Liver (tissue), 10 donors: ENCODE measurements at places on chromosomes 4 and X. TPM values are rescaled to one million over a fixed set of nuclear protein-coding genes. Genes with fewer than 3 reads are reported as not detected.

DNA sequence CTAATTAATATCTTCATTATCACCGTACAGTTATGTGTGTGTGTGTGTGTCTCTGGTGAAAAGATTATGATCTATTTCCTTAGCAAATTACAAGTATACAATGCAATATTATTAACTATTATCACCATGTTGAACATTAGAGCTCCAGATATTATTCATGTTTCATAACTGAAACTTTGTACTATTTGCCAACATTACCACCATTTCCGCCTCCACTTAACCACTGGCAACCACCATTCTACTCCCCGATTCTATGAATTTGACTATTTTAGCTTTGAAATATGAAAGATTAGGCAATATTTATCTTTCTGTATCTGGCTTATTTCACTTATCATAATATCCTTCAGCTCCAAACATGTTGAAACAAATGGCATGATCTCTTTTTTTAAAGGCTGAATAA, 717.9 kb downstream of the ARAP2 start:
- H3K36me3 ChIP-seq = no peaks in the 10 kb centered on the region
- H3K27ac ChIP-seq = no peak overlapping the region
- DNase-seq = no peak
- no peak overlapping the region for H3K4me3 ChIP-seq
- no peaks in the 10 kb centered on the region for H3K4me1 ChIP-seq

CD40LG gene
- not detected for polyA plus RNA-seq

- H3K27me3 ChIP-seq = no peaks in the 10 kb centered on the region
- no peak overlapping the region for H3K4me3 ChIP-seq
- H3K27ac ChIP-seq = no peak overlapping the region
- no peak for DNase-seq
These were observed 110.5 kb downstream of the KDR start for GRCh38 chr4:55014876-55015275.

CFAP99 gene
- 0.36 TPM for polyA plus RNA-seq

AP1S2 gene
- polyA plus RNA-seq = 6.1 TPM

DNA sequence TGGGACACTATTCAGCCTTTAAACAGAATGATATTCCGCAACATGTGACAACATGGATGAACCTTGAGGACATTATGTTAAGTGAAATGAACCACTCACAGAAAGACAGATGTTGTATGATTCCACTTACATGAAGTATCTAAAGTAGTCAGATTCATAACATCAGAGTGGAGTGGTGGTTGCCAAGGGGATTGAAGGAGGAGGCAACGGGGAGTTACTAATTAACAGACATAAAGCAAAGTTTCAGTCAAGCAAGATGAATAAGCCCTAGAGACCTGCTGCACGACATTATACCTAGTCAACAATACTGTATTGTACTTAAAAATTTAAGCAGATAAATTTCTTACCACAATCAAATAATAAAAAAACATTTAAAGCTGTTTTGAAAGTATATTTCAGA, 105.0 kb upstream of the NR0B1 start:
- H3K36me3 ChIP-seq = no peaks in the 10 kb centered on the region
- H3K4me1 ChIP-seq = no peaks in the 10 kb centered on the region
- peaks cover 6% of the 10 kb centered on the region for H3K27me3 ChIP-seq
- DNase-seq = no peak
- no peak overlapping the region for H3K4me3 ChIP-seq

DNA sequence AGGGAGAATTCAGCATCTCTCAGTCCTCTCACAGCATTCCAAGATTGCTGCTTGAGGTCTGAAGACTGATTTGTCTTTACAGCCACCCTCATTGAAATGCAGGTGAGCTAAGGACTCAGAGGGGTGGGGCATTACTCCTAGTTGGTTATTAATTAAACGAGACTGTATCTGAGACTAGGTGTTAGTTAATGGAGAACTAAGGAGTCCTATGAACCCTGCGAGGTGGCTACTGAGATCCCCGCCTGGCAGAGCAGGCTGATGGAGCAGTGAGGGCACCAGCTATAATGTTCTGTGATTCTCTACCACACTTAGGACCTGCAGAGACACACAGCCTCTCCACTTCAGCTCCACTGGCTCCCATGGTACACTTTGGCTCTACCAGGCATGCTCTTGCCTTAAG, 215.3 kb downstream of the MID1IP1 start:
- no peak for DNase-seq
- H3K36me3 ChIP-seq = no peaks in the 10 kb centered on the region
- H3K4me1 ChIP-seq = peaks cover 11% of the 10 kb centered on the region
- H3K27me3 ChIP-seq = no peaks in the 10 kb centered on the region
- no peak overlapping the region for H3K4me3 ChIP-seq

- no peak for DNase-seq
- peaks cover 2% of the 10 kb centered on the region for H3K27me3 ChIP-seq
- no peak overlapping the region for H3K27ac ChIP-seq
These were observed 237.9 kb downstream of the ARHGAP10 start for GRCh38 chr4:147969573-147970385.
